GM18507 (cell line): ENCODE measurements at places on chromosomes 1 and 21.

GRCh38 chr1:229539863-229540506 is 18.5 kb downstream of the ABCB10 start:
- no peak for DNase-seq

DNA sequence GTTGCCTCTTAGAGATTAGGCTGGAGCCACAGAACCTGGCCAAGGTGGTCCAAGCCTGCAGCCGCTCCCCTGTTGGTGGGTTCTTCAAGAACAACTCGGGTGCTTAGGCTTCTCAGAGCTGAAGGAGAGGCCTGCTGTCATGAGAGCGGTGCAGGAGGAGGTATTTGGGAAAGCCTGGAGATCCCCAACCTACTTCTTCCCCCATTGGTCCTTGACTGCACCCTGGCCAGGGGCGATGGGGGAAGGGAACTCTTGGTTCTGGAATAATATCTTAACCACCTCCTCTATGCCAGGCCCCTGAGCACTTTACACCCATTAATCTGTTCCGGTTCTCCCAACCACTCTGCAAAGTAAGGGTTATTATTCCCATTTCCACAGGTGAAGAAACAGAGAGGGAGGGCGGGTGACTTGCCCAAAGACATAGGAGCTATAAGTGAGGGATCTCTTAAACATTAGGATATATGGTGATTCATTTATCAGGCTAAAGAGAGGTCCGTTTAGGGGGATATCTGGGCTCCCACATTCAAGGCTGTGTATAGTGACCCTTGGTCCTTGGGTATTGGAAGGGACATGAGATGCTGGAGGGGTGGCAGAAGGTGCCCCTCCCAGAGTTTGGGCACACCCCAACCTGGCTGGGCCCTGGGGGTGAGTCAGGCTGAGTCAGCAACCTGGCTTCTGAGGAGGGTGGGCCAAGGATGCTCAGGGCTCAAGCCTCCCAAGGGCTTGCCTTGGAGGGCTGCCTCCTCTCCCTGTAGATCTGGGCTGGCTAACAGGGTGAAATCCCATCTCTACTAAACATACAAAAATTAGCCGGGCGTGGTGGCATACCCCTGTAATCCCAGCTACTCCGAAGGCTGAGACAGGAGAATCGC is 5.2 kb downstream of the TRNP1 start:
- DNase-seq = no peak

- no peak for DNase-seq
These were observed 958 bp downstream of the NFYC start for GRCh38 chr1:40692429-40692895.

GRCh38 chr1:188669728-188670382 is 1807.8 kb downstream of the BRINP3 start:
- DNase-seq = no peak

DNA sequence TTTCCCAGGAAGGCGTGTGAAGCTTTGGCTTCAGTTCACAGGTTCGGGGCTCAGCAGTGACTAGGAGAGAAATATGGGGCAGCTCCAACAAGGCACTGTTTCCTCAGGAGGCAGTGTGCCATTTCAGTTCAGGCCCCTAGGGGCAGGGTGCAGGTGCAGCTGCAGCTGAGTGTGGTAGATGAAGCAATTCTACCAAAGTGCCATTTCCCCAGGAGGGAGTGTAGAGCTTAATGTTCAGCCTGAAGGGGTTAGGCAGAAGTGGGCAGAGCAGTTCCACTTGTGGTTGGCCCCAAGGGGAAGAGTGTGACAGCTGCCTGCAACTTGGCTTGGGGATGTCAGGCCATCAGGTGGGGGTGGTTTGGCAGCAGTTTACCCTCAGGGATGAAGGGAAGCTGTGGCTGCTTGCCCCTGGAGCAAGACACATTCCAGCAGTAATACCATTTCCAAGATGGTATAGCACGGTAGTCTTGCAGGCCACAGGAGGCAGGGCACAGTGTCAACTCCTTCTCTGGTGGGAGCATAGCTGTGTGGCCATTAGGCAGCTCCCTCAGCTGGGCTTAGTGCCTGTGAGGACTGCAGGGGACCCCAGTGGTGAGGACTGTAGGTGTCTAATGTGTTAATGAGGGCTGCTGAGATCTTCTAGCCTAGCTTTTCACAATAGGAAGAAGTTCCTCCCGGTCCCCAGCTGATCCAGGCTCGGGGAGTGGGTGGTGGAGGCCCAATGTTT is 34.7 kb downstream of the RGSL1 start:
- DNase-seq = no peak

DNA sequence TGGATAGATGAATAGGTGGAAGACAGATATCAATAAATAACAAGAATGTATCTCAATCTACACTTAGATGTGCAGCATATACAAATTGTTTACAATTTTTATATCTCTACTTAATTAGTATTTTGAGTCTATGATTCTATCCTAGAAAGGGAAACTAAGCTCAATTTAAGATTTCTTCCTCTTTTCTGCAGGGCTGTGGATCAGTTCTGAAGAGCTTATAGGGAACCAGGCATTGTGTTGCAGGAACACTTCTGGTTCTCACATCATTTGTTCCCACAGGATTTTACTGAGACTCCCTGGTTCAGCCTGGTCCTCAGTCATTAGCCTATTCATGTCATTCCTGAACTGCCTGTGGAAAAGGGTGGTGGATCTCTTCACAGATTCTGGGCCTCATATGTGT is 105.8 kb downstream of the TNFSF18 start:
- DNase-seq = no peak

GRCh38 chr1:37807220-37807554 is 403 bp upstream of the C1orf122 start:
- no peak for DNase-seq

DNA sequence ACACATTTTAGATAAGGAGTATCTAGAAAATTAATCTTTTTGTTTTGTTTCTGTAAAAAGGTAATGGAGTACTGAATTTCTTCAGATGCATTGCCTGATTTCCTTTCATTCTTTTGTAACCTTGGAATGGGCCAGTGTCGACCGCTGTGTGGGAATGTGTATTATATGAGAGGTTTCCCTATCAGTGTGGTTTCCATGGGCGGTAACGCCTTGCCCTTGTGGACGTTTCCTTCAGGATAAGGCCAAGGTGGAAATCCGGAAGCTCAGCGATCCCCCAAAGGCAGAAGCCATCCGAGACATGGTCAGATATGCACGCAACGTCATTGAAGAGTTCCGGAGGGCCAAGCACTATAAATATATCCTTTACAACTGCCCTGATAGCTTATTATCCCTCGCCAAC is 49.8 kb downstream of the SMYD2 start:
- no peak for DNase-seq

- no peak for DNase-seq
These were observed 1.8 kb downstream of the HSF2BP start for GRCh38 chr21:43657355-43658087.

DNA sequence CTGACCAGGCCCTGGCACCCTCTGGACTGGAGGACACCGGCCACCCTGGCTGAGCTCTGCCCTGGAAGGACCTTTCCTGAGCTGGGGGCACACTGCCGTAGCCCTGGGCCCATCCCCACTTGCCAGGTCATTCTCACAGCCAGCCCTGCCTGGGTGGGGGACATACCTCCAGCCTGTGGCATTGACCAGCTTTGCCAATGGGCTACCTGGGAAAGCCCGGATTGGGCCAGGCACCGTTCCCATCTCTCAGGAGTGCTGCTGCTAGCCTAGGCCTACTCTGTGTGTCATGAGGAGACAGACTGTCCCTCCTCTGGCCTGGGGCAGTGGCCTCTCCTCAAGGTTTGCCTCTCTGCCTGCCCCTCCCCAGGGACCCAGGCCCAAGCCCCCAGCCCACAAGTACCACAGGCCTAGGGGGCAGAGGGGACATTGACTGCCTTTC is 40.0 kb downstream of the COQ8A start:
- DNase-seq = no peak

- no peak for DNase-seq
These were observed 467.2 kb downstream of the TTLL7 start for GRCh38 chr1:83531521-83532309.

DNA sequence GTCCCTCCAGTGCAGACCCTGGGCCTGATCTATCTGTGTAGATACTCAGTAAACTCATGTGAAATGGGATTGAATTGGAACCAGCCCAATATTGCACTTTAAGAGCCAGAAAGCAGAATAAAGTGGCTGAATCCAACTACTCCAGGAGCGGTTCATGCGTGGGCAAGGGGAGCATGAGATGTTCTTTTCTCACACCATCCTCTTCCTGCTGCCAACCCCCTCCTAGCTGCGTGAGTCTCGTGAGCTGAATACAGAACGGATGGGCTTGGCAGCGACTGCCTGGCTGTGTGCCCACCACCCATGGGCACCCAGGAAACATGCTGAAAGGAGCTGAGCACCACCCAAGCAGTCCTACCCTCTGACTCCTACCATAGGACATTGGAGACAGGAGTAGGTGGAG is 128.3 kb downstream of the ELAVL4 start:
- no peak for DNase-seq

GRCh38 chr1:26028490-26028980 is 7.0 kb downstream of the EXTL1 start:
- no peak for DNase-seq
